EH (cell line): ENCODE measurements at places on chromosomes 11 and 22.

- peak; percentile 32 for DNase-seq
Measured at GRCh38 chr11:111573821-111574249, 28.4 kb upstream of the SIK2 start.

- no peak for DNase-seq
Measured at GRCh38 chr11:2223153-2223794, 47.1 kb downstream of the ASCL2 start.

DNA sequence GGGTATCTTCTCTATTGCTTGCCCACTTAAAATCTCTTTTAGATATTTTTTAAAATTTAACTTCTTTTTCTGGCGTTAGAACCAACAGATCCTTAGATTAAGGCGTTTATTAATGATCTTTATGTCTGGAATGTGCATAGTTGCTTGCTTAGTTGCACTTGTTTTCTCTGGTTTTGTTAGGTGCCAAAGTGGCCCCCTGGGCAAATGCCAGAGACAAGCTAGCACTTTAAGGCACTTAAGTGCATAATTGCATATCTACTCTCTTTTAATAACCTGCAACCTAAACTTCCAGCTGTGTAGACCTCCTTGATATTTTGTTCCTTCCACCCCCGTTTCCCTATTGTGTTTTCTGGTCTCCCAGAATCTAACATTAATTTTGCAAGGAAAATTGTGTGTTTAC lies 3.3 kb downstream of the RBM4 start:
- peak; percentile 63 for DNase-seq

DNA sequence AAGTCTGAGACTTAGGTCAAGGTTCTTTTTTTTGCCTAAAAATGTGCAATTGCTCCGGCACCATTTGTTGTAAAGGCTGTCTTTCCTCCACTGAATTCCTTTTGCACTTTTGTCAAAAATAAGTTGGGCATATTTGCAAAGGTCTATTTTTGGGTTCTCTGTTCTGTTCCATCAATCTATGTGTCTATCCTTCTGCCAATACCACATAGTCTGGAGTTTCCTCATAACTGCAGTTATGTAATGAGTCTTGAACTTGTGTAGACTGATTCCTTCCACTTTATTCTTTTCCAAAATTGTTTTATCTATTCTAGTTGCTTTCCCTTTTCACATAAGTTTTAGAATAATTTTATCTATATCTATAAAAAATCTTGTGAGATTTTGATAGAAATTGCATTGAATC lies 6.7 kb downstream of the KCNJ5 start:
- no peak for DNase-seq

- no peak for DNase-seq
Measured at GRCh38 chr11:115766561-115766960, 262.3 kb upstream of the CADM1 start.

GRCh38 chr11:19705936-19706335 lies 6.7 kb upstream of the NAV2 start:
- no peak for DNase-seq

- no peak for DNase-seq
Measured at GRCh38 chr11:126354631-126355323, 709 bp upstream of the ST3GAL4 start.

- DNase-seq, result no peak
Measured at GRCh38 chr11:20964985-20965384, 295.6 kb downstream of the NELL1 start.

DNA sequence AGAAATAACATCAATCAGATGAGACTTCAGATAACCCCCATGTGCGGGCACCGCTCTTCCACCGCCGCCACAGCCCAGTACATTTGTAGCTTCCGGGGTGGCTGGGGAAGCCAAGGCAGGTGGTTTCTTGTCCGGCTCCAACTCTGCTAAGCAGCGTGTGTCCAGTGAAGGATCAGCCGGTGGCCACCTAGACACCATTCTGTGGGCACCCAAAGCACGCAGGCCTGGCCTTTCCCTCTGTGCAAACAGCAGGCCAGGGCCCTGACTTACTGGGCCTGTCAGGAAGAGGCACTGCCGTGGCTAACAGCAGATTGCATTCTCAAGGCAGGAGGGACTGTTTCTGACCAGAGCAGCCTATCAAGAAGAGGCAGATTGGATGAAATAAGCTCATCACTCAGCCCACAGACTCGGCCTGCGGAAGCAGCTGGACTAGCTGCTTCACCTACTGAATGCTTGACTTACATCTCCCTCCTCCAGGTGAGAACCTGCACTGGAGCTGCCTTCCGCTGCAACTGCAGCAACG lies 74.8 kb downstream of the ETS1 start:
- DNase-seq, result no peak

- DNase-seq, result peak; percentile 85
Measured at GRCh38 chr11:123478352-123478987, 48.4 kb downstream of the GRAMD1B start.

DNA sequence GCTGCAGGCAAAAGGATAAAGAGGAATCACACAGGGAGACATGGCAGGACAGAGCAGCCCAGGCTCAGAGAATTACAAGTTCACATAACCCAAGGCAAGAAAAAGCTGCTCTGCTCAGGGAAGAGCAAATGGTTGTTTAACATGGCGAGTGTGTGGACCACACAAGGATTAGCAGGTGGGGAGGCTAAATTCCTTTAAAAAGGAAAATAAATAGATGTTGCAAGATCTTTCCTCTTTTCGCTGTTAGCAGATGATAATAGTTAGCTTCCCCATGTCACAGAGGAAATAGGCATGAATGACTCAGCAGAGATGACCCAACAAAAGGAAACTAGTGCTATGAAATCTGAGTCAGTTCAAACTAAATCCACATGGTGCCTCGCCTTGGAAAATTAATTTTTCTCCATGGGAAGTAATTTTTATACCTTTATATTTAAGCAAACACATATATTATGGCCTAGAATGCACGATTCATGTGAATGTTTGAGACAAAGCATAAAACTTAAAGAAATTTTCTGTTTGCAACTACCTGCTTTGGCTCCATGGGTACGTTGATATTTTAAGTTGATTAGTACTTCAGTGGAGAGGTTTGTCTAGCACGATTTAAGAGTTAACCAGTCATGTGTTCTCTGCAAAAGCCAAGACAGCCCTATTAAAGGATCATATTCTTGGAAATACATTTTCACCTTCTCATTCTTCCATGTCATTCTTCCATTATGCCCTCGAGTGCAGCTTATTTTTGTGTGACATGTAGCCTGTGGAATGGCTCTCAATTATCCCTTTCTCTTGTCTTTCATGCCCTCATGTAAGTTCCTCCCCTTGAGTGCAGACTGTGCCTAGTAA lies 38.5 kb upstream of the FJX1 start:
- DNase-seq, result peak; percentile 97

DNA sequence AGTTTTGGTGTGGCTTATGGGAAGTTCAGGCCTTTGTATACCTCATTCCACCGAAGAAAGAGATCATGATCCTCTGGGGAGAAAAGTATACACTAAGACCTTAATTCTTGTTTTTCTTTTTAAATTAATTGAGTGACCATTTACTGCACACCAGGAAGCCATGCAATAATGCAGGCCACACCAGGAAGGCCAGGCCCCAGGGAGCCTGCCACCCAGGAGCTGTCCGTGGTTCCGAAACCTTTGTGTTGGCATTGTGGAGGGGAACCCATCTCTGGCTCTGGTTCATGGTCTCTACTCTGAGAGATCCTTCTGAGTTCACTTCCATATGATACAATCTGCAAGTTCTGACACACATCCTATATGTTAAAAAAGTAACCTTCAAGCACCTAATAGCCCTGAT lies 291.8 kb downstream of the MIAT start:
- DNase-seq, result peak; percentile 42

GRCh38 chr22:40671796-40672360 lies 7.4 kb upstream of the MCHR1 start:
- DNase-seq, result no peak

- no peak for DNase-seq
Measured at GRCh38 chr22:26516503-26516902, 4.2 kb upstream of the TFIP11 start.

GRCh38 chr11:4025967-4026324 lies 68.7 kb upstream of the RRM1 start:
- peak; percentile 69 for DNase-seq

- no peak for DNase-seq
Measured at GRCh38 chr11:116786966-116787365, 857 bp downstream of the ZPR1 start.

- peak; percentile 36 for DNase-seq
Measured at GRCh38 chr11:112558691-112559090, 298.0 kb upstream of the PLET1 start.

DNA sequence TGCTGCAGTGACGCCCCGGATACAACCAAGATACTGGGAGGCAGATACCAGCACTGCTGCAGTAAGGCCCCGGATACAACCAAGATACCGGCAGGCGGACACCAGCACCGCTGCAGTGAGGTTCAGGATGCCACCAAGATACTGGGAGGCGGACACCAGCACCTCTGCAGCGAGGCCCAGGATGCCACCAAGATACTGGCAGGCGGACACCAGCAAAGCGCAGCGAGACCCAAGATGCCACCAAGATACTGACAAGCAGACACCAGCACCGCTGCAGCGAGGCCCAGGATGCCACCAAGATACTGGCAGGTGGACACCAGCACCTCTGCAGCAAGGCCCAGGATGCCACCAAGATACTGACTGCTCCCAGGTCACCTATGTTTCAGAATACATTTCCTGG lies 225.2 kb downstream of the BRD1 start:
- no peak for DNase-seq

GRCh38 chr11:74384641-74385040 lies 13.6 kb downstream of the PGM2L1 start:
- DNase-seq, result no peak

DNA sequence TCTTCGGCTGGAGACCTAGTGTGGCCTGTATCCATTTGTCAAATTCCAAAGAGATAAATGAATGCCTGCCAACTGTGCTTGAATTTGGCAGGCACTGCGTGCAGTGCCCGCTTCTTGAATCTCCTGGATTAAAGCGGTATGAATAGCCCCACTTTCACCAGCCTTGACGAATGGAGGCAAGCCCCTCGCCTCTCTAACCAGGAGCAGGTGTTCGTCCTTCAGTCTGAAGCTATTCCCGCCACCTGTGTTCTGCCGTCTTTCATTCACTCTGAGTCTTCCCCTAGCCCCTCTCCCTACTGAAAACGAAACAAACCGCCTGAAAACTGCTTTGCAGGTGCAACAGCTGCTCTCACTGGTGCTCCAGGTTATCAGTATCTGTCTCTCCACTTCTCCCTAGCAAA lies 11.2 kb downstream of the NLRP14 start:
- DNase-seq, result no peak

GRCh38 chr11:69918938-69919650 lies 99.9 kb upstream of the FGF3 start:
- peak; percentile 62 for DNase-seq

GRCh38 chr11:126996036-126996804 lies 4.3 kb downstream of the KIRREL3 start:
- no peak for DNase-seq

DNA sequence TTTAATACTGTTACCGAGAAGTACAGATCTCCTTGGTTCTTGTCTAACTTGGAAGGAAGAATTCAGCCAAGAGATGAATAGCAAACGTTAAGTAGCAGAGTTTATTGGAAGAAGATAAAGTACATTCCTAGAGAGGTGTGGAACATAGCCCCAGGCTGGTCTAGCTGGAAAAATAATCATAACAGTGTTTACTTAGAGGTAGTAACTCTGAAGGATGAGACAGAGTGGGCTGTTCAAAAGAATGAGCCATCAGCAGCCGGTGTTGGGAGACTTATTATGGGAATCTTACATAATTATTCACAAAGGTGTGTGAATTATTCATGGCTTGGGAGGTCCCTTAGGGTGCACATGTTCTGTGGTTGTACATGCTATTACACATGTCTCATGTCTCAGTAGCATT lies 276.5 kb downstream of the LUZP2 start:
- DNase-seq, result no peak

DNA sequence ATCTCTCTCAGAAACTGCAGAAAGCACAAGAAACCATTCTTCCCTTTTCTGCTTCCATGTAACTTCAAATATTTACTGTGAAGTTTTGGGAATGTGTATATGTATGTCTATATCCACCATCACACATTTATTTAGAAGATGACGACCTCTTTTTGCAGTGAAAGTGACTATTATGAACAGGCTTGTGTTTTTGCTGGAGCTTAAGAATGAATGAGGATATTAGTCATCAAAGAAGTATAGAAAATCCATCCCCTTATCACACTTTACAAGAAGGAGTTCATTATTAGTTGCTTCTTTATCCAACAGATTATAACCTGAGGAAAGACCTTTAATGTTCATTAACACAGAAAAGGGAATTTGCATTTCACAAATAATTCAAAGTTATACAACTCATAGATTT lies 21.1 kb upstream of the SLC5A12 start:
- no peak for DNase-seq

- DNase-seq, result no peak
Measured at GRCh38 chr11:44819346-44819745, 92.6 kb downstream of the TSPAN18 start.

DNA sequence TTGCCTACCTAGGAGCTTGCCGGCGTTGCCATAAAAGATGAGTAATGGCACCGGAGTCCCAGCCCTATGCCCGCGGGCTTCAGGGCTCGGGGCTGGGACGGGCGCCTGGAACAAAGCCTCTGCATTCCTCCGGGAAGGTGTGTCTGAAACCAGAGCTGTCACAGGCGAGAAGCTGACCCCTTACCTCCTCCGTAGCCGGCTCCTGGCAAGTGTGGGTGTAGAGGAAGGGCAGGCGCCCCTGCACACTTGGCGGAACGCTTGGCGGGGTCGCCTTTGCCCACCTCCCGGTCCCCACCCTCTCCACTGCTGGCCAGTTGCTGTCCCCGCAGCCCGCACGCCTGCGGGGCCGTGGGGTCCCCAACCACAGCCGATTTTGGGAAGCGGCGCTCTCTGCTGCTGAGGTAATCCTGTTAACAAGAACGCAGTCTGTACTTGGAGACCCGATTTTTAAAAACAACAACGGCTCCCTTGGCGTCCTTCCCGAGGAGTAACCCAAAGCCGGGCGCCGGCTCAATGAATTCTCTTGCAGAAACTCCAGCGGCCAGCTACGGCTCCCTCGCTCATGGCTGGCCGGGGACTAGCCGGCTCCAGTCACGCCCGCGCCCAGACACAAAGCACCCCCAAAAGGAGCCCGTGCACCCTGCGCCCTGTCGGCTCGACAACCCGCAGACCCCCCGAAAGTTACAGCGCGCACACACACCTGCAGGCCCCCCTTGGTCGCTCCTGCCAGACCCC lies 89.2 kb downstream of the PLEKHA7 start:
- peak; percentile 28 for DNase-seq

GRCh38 chr11:80899381-80899780 lies 1458.6 kb upstream of the TENM4 start:
- DNase-seq, result no peak

GRCh38 chr11:113615773-113616172 lies 90.3 kb downstream of the TMPRSS5 start:
- peak; percentile 59 for DNase-seq

DNA sequence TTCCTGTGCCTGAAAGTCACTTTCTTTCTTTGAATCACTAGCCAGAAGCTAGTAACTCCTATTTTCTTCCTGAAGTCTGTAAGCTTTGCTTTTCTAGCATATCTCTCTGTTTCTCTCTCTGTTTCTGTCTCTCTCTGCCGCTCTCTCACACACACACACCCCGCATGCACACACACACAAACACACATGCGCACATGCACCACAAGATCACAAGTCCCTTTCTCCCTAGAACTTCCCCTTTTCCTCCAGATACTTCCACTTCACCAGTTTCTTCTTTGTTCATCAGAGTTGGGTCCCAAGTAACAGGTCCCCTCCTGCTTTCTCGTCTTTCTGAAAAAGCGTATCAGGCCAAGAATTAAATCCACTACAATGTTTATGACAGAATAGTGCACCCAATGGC lies 148.5 kb upstream of the HSD17B12 start:
- DNase-seq, result no peak

GRCh38 chr11:34890812-34891211 lies 25.4 kb downstream of the APIP start:
- peak; percentile 51 for DNase-seq
